ENCODE measurements at places on chromosomes 13 and 19.

DNA sequence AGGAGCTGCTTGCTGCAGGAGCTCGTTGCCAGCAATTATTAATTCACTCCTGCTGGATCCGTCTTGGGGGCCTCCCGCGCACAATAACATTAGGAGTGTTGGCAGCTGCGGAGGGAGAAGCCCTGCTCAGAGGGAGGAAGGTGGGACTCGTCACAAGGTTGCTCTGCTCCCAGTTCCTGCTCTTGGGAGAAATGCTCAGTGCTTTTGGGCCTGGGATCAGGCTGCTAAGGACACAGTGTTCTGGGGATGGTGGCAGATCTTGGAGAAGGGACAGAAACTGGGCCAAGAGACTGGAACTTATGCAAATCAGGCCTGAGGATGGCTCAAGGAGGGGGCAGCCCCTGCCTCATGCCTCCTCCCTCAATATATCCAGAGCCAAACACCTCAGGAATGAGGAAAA, 78.9 kb upstream of the OLFM4 start:
- no peak for DNase-seq

DNA sequence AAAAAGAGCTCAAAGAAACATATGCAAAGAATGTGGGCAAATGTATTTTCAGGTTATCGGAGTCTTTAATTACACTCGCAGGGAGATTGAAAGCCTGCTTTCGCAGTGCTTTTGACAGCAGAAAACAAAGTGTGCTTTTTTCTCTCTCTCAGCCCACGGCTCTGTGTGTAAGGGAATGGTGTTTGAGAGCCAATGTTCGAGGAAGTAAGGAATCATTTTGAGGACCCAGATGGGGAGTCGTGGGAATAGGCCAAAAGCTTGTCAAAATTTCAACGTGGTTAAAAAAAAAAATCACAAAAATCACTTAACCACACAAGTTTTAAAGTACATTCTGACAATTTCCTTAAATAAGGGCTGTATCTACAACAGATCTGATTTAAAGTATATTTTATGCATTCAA, 197.1 kb upstream of the IRS2 start:
- DNase-seq, result no peak

DNA sequence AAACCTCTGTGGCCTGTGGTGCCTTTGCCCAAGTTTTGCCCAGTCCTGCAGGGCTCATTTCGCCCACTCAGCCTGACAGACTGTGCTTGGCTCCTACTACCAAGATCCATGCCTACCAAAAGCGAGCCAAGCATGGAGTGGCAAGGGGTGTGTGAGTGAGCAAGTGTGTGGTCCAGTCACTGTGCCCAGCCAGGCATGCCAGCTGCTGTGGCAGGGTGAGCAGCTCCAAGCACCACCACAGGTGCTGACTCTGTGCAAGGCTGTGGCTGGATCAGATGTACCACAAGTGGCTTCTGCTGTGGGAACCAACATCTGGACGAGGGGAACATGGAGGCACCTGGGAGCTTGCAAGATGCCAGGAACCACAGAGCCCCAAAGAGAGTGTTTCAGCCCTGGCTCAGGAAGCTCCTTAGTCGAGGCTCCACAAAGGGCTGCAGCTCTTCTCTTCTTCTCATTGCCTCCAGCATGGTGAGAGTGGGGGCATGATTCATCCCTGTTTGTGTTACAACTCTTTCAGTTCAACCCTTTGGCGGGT, 1564.2 kb upstream of the MIR17HG start:
- no peak for DNase-seq

DNA sequence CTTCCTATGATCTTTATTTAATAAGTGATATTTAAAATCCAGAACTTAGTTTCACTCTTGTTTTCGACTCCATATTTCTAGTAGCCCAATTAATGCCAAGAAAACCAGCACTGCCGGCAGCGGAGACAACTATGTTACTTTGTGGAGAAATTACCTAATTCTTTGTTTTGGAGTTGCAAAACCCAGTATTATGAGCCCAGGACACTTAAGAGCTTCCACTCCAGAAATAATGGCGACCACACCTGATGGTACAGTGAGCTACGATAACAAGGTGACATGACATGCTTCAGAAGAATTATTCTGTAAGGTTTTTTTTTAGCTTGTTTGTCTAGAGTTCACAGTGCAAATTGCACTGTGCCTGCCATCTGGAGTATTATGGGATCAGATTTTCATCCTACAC, 136.4 kb downstream of the ZAR1L start:
- no peak for DNase-seq

DNA sequence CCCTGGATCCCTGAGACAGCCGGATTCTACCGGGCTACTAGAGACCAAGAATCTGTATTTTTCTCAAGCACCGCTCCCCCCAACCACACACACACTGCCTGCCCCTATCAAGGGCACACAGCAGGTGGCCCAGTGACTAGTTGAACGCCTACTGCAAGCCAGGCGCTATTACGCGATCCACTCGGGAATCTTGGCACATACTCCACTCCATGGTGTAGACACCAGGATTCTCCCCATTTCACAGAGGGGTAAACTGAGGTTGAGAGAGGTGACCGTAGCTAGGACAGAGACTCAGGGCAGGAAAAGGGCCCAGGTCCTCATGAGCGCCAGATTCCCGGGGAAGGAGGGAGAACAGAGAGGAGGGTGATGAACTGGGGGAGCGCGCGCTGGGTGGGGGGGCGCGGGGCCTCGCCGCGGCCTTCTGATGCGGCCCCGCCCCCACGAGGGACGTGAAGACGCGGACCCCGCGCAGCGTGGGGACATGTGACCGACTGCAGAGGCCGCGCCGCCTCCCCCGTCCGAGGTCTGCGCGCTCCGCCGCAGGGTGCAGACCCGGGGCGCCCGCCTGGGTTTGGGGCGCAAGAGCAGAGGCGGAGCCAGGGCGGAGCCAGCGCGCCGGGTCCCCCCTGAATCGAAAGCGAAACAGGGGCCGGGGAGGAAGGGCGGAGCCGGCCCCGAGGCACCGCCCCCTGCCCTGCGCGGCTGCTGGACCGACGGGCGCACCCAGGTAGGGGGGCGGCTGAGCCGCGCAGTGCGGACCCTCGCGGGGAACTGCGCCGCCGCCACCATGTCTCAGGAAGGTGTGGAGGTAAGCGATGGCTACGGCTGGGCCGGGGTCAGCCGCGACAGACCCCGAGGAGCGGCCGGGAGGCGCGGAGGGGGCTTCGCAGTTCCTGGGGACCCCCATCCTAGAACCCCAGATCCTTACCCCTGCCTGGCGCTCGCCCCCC, at the start of gene SHFL:
SHFL (plus strand) TSS at position 677 of the 950 bp plus-strand sequence; CDS start at position 788, 111 bp downstream.
- DNase-seq, result peak; percentile 88
